ENCODE measurements at places on chromosomes 2 and 18.

- DNase-seq: peak; percentile 72
Measured at GRCh38 chr18:36325846-36326245, 28.3 kb downstream of the FHOD3 start.

- no peak for DNase-seq
Measured at GRCh38 chr2:46202453-46202852, 94.8 kb upstream of the EPAS1 start.

GRCh38 chr2:195486520-195486919 is 170.5 kb upstream of the SLC39A10 start:
- DNase-seq: no peak

- no peak for DNase-seq
Measured at GRCh38 chr18:70292628-70293027, 3.8 kb downstream of the SOCS6 start.

GRCh38 chr2:178827739-178828485 is 20.7 kb upstream of the TTN start:
- no peak for DNase-seq

DNA sequence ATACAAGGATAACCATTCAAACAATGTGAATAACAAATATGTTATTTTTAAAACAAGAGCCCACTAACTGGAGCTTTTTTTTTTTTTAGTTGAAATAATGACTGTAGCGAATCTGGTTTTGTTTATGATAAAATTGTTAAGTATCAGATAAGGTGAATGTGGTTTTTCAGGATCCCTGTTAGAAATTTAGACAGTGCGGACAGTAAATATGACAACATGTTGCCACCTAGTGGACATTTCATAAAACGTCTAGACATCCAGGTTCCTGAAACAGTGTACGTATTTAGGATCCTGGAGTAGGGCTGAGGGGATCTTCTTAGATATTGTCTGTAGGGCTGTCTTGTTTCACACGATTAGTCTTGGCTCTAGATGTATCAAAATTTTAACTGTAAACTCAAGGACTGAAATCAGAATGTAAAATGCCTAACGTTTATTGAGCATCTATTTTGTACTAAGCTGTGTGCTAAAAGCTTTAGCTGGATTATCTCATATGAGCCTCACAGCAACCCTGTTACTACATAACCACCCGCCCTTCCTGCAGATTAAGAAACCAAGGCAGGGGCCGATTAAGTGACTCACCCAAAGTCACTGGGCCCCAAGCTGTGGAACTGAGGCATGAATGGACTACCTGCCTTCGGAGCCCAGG is 23.9 kb upstream of the CCDC68 start:
- DNase-seq: peak; percentile 76

DNA sequence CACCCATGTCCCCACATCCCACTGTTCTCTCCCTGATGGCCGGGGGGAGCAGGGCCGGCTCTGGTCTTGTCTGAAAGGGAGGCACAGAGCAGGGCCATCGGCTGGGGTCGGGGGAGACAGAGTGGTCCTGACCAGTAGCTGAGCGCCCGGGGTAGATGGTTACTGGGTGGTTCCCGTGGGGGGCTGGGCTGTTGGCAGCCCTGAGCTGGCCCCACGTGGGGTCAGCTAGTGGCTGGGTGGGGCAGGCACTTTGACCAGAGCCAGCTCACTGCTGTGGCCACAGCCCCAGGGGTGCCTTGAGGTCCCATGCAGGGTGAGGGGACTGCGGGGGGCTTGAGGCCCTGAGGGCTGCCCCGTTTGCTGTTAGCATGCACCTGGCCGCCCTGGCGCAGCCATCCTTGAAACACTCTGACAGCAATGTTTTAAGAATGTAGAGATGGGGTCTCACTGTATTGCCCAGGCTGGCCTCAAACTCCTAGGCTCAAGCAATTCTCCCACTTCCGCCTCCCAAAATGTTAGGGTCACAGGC is 12.3 kb upstream of the NEU4 start:
- DNase-seq: no peak

- DNase-seq: no peak
Measured at GRCh38 chr2:62142054-62142453, 53.9 kb upstream of the B3GNT2 start.

GRCh38 chr2:3299130-3299529 is 78.5 kb downstream of the EIPR1 start:
- no peak for DNase-seq

DNA sequence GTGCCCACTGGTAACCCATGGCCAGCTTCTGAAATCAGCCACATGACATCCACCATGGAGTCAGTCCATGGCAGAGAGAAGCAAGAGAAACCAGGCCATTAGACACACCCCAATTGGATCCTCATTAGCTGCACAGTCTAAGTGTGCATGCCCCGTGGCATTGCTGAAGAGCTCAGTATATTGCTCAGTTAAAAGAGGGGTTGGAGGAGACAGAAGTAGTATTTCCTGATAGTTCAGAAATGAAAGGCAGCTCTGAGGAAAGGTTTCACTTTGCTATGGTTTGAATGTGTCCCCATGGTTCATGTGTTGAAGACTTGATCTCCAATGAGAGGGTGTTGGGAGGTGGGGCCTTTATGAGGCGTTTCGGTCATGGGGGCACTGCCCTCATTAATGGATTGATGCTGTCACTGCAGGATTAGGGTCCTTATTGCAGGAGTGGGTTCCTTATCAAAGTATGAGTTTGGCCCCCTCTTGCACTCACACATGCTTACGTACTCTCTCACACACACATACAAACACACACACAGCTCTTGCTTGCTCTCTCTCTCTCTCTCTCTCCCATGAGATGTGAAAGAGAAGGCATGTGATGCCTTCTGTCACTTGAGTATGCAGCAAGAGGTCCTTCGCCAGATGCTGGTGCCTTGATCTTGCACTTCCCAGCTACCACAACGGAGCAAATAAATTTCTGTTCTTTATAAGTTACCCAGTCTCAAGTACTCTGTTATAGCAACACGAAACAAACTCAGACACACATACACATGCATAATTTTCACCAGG is 58.0 kb downstream of the TMEM163 start:
- DNase-seq: no peak

DNA sequence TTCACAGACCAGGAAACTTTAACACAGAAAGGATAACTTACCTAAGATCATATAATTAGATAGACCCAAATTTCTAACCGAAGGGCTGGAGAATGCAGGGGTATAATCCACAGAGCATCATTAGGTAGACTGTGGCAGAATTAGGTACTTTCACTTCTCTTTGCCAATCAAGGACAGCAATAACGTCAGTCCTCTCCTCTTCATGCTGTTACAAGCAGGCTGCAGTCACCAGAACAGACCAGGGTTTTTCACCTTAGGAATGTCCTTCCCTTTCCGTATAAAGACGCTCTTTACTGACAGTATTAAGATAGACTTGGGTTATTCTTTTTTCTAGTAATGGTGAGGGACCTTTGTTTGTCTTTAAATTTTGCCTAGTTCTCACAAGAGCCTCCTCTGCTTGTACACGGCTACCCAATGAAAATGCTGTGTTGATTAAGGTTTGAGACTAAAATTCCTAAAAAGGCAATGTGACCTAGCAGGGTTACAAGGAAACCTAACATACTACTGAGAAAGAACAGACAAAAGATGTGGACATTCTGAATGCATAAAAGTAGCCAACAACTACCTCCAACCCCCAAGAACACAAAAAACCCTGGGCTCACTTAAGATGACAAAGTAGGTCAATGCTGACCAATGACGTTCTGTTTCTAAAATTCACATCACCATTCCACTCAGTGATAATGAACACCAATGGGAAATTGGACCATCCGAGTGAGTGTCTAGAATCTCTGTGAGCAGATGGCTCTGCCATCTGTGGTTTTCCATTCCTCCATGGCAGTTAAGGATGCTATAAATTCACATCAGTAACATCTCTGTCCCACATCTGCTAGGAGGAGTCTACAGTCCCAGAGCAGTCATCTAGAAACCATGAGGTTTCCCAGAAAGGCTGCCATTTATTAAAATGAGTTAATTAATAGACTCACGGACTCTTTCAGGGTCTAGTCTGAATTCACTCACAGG is 2.1 kb downstream of the PDIA6 start:
- DNase-seq: peak; percentile 46

DNA sequence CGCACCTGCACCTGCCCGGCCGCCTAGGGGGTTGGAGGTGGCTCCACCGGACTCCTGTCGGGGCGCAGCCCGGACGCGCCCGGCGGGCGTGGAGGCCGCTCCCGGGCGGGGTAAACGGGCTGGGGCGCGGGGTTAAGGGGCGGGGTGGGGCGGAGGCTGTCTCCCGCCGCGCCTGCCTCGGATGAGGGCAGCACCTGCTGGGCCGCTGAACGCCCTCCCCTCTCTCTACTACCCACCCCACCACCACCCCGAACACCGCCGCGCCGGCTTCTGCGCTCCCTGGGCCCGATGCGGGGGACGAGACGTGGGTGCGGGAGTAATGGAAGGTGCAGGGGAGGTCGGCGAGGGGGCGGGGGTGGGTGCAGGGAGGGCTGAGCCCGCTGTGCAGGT is 224.8 kb upstream of the ID2 start:
- no peak for DNase-seq

DNA sequence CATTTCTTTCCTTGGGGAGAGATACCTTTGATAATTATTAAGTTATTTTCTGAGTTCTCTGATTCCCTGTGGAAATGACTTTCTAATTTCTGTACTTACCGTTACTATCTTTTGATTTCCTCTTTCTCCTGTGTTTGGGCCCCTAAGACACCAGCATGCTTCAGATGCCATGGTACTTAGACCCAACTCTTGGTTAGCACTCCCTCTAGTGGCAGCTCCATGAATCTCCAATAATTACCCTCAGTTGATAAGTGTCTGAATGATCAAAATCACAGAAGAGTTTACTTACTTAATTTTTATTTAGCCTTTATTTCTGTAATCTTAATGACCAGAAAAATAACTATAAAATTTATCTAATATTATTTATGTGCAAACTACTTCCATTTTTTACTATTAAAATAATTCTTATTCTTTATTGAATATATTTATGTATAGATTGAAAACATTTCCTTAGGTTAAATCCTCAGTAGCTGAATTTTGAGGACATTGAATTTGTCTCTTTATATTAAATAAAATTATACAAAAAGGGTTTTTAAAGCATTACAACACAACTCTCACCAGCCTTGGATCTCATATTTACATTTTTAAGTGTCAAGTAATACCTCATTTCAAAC is 300.4 kb downstream of the KCNS3 start:
- DNase-seq: peak; percentile 72

- no peak for DNase-seq
Measured at GRCh38 chr2:53473236-53473635, 294.4 kb upstream of the CHAC2 start.

GRCh38 chr2:228526687-228527086 is 345.2 kb upstream of the SPHKAP start:
- no peak for DNase-seq

- DNase-seq: peak; percentile 28
Measured at GRCh38 chr2:16908656-16909055, 243.0 kb upstream of the CYRIA start.

GRCh38 chr2:173086518-173087213 is 11.0 kb downstream of the MAP3K20 start:
- DNase-seq: no peak

DNA sequence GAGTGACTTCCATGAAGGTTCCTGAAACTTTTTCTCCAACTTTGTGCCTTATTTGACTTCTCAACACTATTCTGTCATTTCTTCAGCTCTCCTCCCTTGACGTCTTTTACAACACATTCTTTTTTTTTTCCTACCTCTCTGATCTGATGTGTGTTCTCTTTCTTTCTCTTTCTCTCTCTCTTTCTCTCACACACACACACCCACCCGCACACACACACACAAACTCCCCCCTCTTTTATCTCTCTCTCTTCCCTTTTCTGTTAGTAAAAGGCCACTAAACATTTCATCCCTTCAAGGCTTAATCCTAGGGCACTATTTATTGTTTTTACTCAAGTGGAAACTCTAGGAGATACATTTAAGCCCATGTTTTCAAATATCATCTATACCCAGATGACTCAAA is 107.8 kb upstream of the CNTNAP5 start:
- no peak for DNase-seq

DNA sequence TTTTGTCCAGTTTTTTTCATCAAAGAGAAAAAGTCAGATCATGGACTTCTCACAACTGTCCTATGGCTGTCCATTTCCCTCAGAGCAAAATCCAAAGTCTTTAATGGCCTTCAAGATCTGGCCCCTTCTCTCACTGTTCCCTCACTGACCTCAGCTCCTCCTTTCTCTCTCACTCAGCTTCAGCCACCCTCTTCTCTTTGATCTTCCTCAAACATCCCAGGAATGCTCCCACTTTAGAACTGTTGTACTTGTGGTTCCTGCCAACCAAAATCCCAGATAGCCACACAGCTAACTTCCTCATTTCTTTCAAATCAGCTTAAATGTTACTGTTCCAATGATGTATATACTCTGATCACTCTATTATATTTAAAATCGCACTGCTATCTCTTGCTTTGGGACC is 82.9 kb downstream of the NUP35 start:
- peak; percentile 93 for DNase-seq

- peak; percentile 16 for DNase-seq
Measured at GRCh38 chr2:138059487-138060300, 95.4 kb downstream of the HNMT start.

DNA sequence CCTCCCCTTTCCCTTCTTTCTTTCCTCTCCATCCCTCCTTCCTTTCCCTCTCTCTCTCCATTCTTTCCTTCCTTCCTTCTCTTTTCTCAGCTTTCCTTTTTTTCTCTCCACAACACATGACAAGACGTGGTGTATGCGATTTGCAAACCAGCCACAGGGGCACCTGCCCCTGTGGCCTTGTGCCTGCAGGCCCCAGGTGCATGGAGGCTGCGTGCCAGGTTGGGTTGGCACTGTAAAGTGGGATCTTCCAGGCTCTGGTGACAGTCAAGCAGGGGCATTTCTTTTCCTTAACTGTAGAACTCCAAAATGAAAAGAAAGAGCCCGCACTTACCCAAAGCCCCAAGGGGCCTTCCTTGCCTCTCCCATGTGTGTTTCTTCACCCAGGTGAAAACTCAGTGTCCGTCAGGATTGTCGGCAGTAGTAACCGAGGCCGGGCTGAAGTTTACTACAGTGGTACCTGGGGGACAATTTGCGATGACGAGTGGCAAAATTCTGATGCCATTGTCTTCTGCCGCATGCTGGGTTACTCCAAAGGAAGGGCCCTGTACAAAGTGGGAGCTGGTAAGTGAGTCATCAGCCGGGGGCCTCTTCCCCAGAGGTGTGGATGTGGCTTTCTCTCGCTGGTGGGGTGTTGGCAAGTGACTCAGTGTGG is 50.9 kb downstream of the MARCO start:
- DNase-seq: no peak

Data from astrocyte of the hippocampus (primary cell).